ENCODE measurements at places on chromosomes 2 and 18. TPM values are rescaled to one million over a fixed set of nuclear protein-coding genes. Genes with fewer than 3 reads are reported as not detected.

Gene TMEM198
- total RNA-seq = 11.0 TPM

Gene PIEZO2
- 14.7 TPM for total RNA-seq

Gene NEB
- 2.6 TPM for total RNA-seq

Gene AFG3L2
- total RNA-seq = 81.7 TPM

Gene LCT
- total RNA-seq = 0.06 TPM

Gene CYS1
- 0.13 TPM for total RNA-seq

Gene IL36G
- not detected for total RNA-seq

Gene SERPINB3
- total RNA-seq = 0.17 TPM

Gene ARHGAP28
- 15.4 TPM for total RNA-seq

Gene SLC14A1
- total RNA-seq = not detected

GRCh38 chr2:1728821-1729220, 15.5 kb downstream of the PXDN start:
- DNase-seq = peak; percentile 68

DNA sequence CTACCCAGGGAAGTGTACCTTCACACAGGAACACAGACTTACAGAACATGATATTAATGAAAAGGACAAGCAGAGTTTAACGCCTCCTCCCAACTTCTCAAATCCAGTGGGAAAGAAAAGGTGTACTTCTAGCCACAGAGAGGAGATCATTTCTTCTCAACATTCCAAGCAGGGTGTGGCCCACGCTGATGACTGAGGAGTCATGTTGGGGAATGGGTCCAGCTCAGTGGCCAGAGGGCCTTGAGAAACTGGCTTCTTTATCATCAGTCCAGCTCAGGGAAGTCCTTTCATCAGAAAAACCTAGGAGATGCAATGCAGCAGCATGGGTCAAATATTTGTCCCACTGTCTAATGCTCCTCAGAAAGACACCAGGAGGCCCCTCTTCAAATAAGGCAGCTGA, 63.0 kb downstream of the RBM43 start:
- no peak for DNase-seq

DNA sequence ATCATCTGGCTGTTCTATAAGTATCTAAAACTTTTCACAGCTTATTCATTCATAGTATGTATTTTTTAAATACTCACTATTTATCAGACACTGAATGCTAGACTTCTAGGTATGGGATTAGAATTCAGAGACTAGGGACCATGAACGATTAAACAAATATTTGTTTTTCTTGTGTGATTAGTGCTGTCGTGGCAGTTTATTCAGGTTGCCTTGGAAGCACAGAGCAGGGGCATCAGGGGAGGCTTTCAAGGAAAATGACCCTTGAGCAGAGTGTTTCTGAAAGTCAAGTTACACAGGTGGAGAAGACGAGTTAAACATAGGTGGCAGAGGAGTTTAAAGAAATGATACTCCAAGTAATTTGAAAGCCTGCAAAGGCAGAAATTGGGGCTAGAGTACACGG, 5.7 kb downstream of the SPOPL start:
- no peak for DNase-seq

- DNase-seq = peak; percentile 59
Measured at GRCh38 chr2:222939208-222939856, 78.5 kb downstream of the ACSL3 start.

DNA sequence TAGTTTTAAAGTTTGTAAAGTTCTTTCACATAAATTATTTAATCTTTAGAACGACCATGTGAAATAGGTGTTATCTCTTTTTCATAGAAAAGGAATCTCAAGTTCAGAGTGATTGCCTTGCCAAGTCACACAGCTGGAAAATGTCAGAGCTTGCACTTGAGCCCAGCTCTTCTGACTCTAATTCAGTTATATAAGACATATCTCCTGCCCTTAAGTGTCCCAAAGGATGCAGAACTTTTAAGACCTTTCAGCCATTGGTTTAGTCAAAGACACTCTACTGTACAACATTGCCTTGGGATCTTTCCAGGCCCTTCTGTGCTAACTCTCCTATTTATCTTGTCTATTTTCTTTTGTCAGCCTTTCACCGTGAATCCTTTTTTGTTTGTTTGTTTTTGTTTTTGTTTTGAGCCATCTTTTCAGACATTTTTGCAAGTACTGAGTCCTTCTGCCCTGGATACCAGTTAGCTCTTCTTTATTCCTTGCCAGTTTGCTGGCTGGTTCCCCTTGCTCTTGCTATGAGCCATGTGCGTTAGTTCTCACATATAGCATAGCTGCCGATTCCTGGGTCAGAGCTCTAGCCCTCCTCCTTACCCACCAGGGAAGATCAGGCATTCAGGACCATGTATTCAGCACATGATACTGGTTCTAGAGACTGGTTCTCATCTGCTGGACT, 160.0 kb upstream of the MYO3B start:
- DNase-seq = no peak

DNA sequence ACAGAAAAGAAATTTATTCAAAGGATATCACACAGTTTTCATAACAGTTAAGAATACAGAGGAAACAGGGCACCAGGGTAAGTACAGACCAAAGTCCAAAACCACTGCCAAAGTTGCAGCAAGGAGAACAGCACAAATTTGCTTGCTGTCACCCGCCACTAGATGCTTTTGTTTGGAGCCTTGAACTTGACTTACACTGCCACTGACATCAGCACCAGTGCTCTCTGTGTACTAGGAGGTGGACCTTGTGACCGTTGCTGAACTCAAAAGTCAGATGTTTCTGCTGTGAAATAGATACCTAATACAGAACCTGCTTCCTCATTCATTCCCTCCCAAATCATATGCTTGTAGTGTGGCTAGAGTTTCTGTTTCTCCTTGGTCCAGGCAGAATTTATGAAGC, 578.3 kb upstream of the TMEFF2 start:
- DNase-seq = no peak

GRCh38 chr2:109172556-109173105, 43.6 kb downstream of the SH3RF3 start:
- no peak for DNase-seq

- no peak for DNase-seq
Measured at GRCh38 chr2:26251893-26252292, 7.2 kb downstream of the HADHB start.

GRCh38 chr18:12314591-12315305, 6.7 kb downstream of the TUBB6 start:
- no peak for DNase-seq

- DNase-seq = no peak
Measured at GRCh38 chr2:240155048-240155744, 14.7 kb upstream of the OTOS start.
